ENCODE measurements at places on chromosomes 1 and 21.

- DNase-seq, result peak; percentile 8
Measured at GRCh38 chr1:121458291-121459048, 273.7 kb downstream of the SRGAP2C start.

DNA sequence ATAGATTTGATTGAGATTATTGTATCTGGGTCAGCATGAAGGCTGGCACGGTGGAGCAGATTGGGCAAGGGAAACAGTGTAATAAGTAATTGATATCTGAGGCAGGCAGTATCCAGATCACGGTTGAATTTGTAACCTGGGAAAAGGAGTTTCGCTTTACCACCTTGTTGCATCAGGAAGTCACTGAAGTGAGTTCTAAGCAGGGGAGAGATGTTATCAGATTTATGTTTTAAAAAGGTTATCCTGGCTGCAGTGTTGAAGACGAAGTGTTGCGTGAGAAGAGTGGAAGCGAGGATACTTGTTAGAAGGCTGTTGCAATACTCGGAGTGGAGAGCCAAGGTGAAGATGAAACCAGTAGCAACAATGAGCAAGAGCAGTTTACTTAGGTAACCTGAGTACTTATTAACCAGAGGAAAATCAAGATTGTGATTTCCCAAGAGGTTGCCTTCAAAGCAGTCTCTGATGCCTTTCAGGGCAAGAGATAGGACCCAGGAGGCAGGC, 77.8 kb downstream of the LHX9 start:
- DNase-seq, result peak; percentile 8

- DNase-seq, result no peak
Measured at GRCh38 chr1:59593798-59594790, 220.7 kb upstream of the HOOK1 start.

GRCh38 chr1:192010406-192010805, 147.9 kb upstream of the RGS18 start:
- no peak for DNase-seq

DNA sequence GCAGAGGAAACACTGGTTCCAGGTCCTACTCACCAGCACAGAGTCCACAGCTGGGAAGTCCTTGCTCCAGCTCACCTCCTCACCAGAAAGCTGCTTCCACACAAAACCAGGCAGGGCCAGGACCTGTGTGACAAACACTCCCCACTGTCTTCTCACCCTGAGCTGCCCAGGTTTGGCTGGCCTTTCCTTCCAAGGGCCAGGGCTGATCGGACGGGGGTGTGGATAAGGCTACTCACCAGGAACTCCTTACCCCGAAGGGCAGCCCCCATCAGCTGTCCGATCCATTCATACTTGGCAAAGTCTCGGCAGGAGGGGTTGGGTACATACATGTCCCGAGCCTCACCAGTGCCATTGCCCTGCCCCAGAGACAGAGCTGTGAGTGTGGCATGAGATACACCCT, 5.4 kb downstream of the HECTD3 start:
- no peak for DNase-seq

DNA sequence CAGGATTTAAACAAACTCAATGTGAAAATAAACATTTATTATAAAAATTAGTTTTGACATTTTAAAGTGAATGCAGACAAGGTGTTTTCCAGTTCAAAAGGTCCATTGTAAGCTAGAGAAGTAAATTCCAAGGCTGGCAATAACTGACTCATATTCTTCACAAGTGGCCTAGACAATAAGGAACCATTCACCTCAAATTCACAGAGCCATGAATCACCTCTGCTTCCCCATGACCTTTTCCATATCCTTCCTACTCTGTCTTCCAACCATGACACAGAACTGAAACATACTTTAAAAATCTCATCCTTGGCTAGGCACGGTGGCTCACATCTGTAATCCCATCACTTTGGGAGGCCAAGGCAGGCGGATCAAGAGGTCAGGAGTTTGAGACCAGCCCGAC, 24.8 kb downstream of the F11R start:
- no peak for DNase-seq

DNA sequence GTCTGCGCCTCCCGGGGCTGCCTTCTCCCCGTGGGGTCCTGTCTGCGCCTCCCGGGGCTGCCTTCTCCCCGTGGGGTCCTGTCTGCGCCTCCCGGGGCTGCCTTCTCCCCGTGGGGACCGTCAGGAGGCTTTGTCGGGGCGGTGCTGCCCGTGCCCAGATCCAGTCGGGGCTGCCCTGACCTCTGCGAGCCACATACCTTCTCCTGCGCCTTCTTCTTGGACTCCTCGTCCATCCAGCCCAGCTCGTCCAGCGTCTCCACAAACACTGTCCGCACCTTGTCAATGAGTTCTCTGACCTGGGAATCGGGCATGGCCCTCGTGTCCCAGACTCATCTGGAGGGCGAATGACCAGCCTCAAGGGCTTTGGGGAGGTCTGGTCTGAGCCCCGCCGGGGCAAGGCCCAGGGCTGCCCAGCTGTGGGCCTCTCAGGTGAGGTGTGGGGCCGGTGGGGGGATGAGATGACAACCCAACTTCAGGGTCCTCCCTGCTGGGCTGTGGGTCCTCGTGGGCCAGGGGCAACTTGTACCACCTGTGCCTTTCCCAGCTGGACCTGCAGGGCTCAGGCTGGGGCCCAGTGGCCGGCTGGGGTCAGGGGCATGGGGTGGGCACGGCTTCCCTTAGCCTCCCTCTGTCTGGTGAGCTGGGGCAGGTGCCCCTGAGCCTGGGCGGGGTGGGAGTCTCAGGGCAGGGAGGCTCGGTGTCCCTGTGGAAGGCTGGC, 9.4 kb downstream of the PRXL2B start:
- no peak for DNase-seq

DNA sequence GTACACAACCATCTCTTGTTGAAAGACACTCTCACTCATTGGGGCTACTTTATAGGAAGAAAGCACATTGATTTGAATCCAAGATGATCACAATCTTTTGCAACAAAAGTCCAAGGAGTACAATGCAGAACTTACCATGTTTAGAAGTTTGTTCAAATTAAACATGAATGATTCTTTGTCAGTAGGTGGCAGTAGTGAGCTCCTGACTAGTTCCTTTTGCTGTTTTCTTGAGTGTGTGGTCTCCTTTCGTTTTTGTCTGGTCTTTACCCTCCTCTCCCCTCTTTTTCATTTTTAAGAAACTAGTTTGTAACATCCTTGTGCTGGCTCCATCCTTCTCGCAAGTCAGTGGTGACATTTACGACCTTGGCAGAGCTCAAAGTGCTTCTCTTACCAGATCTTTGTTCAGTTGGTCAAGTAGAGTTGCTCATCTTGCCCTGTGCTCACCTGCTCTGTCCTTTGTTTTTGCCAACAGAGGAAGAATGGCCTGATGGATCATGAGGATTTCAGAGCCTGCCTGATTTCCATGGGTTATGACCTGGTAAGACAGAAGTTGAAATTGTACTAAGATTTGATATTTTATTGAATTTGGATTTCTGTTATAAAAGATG, 35.7 kb upstream of the MTR start:
- DNase-seq, result peak; percentile 46

GRCh38 chr1:39170731-39171667, 33.5 kb upstream of the MACF1 start:
- DNase-seq, result no peak

DNA sequence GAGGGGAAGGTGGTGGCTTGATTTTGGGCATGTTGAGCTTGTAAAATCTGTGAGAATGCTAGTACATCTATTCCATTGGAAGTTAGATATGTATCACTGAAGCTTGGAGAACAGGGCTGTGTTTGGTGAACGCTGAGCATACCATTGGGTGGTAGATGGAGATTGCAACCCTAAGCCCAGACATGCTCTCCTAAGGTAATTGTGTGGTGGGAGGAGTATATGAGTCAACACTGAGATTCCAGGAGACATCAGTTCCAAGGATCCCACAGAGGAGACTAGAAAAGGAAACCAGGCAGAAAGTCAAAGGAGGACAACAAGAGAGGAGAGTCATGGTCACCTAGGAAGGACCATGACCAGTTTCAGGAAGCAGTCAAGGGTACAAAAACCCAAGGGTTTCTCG, 60.4 kb downstream of the KIF21B start:
- DNase-seq, result no peak

DNA sequence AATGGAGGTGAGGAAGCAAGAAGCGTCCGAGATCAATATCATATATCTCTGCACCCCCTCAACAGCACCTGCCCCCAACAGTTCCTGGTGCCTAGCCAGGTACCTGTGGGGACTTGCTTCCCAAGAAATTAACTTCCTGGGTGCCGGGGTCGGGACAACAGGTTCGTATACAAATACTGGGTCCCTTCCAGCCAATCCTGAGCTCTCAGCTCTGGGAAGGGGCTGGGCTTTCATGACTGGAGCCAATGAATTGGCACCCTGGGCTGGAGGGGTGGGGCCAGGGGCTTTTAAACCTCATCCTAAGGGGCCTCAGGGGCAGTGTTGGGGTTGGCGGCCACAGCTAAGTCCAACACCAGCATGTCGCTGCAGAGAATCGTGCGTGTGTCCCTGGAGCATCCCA, at the start of gene PADI3:
TSS of gene PADI3 (plus strand) at position 318 of the 400 bp plus-strand sequence. CDS start at position 358, 40 bp downstream.
- no peak for DNase-seq

- no peak for DNase-seq
Measured at GRCh38 chr1:30664103-30664755, 59.2 kb downstream of the MATN1 start.

GRCh38 chr1:167717351-167717750, 4.4 kb upstream of the MPZL1 start:
- DNase-seq, result no peak

DNA sequence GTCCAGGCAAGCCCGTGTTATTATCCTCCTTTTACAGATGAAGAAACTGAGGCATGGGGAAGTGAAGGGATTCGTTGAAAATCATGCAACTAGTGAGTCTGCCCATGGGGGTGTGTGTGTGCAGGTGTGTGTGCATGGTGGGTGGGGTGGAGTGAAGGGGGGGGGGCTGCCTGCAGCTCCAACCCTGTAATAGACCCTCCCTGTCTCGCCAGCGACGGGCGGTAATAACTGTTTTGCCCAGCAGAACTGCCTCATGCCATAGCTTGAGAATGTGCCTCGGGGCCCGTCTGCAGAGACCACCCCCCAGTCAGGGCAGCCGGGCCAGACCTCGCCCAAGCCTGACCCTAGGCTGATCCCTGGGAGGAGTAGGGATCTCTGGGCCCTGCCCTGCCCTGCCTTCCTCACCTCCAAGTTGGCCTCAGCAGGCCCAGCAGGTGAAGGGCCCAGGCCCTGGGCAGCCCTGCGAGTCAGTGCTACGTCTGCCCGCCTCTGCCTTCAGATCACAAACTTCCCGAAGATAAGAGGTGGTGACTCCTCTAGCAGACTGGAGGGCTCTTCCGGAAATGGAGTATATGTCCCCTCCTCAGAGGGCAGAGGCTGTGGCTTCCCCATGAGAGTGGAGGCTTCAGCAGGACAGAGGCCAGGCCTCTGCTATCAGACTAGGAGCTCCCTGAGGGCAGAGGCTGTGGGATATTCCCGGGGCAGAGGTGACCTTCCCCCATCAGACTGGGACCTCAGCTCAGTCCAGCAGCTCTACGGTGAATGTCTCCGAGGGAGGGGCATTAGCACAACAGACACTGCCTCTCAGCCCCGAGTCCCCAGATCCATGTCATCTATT, 15.7 kb upstream of the EPHA2 start:
- DNase-seq, result no peak

GRCh38 chr1:208174731-208175507, 69.3 kb downstream of the PLXNA2 start:
- DNase-seq, result no peak

DNA sequence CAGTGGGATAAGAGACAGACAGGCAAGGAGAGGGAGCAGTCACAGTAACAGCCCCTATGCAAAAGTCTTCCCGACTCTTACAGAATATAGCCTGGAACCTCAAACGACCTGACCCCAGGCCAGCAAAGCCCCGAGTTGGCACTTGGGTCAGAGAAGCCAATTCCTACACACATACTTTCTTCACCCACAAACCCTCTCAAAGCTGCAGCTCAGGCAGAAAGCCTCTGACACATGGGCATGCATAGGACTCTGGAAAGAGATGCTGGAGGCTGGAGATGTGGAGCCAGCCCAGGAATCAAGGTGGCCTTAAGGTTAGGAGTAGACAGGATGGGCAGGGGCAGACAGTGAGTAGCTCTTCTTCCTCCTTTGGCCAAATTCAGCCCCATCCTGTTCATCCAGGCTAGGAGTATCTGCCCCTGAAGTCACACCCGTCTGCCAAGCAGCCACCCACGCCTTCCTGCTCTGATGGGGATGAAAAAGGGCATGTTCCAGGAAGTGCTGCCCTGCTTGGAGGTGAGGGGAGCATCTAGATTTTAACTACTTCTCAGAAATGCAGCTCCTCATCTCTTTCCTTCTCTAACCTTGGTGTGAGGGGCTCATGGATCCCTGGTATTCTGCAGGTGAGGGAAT, 7.8 kb downstream of the SLC41A1 start:
- DNase-seq, result no peak

DNA sequence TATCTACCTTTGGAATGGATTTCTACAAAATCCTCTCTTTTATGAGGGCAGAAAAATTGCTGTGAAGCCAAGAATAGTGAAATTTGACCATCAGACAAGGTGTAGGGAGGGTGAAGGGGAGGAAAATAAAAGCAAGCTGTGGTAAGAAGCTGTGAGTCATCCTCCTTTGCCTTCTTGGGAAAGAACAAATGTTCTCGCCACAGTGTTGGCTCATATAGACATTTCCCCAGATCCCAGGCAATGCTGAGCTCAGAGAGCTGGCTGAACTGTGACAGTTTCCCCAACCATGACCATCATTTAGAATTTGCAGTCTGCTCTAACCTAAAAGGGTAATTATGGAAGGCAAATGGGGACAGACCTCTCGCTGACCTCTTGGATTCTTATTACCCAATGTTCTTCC, 235.4 kb downstream of the PBX1 start:
- no peak for DNase-seq

DNA sequence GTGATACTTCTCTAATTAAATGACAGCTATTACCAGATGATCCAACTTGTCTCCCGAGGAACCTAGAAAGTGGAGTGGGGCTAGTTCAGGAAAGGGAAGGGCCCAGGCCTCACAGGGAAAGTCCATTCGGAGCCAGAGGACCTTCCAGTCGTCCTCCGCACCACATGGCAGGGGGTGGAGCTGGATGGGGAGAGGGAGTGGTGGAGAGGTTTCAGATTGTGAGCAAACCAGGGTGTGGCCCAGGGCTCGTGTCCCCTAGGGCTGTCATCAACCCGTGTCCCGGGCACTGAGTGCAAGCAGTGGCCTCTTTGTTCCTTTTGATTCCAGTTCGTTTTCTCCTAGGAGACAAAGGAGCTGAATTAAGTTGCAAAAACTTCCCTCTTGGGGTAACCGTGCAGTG, 114.9 kb downstream of the HUNK start:
- DNase-seq, result no peak

DNA sequence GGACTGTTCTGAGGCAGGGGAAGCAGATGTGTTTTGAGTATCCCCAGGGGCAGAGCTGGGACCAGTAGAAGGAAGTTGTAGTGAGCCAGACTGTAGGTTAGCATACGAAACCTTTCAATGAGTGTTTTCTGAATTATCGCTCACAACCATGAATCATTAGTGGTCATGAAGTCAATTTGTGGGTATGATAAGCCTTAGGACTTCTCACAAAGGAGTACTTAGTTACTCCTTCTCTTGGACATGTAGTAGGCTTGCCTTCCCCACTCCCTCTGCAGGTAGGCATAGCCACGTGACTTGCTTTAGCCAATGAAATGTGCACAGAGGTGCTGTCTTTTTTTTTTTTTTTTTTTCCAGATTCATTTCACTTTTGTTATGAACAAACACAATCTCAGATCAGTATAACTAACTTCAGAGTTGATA, 23.9 kb upstream of the FAAH start:
- no peak for DNase-seq
